ENCODE measurements at places on chromosomes 2 and 18.

GRCh38 chr2:194819367-194819766, 837.7 kb upstream of the SLC39A10 start:
- DNase-seq, result no peak

DNA sequence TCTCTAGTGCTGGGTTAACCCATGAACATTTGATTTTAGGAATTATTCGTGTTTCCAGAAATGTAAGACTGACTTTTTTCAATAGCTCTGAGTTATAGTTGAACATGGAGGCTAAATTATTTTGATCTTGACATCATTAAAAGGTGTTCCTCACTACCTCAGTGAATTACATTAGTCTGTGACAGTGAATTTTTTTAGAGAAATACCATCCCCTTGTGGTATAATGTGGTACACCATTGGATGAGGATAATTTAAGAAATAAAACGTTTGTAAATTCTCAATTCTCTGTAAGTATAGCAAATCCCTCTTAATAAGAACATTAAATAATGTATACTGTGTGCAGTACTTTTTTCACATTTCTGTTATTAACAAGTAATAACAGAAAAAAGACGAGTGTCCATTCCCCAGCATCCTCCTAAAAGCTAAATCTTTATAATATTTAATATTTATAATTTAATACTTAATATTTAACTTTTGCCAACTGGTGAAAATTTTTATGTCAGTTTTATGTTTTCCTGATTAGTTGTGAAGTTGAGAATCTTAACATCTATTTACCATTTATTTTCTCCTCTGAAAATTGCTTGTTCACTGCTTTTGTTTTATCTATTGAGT, 70.3 kb upstream of the CWC22 start:
- no peak for DNase-seq

GRCh38 chr2:216445501-216445900, 33.2 kb downstream of the SMARCAL1 start:
- no peak for DNase-seq

DNA sequence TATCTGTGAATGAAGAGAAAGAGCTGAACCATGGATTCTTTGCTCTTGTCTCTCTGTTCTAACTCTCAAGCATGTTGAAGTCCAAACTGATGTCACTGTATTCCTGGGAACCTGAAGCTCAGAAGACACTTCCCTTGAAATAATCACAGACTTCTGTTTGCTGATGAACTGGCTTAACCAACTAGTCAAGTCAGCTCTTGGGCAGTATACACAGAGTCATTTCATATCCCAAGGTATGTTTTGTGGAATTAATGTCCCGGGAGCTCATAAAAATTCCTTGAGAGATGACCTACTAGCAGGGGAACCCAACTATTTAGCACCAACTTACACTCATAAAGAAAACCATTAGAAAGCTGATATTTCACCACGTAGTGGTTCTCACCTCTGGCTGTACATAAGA, 156.6 kb downstream of the NR4A2 start:
- no peak for DNase-seq

DNA sequence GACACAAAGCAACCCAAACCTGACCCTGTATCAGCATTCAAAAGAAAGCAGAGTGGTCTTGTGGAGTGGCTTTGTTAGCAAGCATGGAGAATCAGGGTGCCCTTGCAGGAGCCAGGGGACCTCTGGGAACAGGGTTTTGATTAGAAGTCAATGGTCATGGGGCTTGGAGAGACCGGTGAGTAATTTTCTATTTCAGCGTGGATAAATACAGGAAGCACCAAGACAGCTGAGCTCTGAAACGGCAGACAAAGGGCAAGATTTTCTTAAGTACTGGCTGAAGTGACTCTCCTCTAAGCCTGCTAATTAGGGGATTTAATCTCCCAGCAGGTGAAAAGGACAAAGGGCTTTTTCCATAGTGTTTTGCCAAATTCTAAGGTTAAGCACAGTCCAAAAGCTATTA, 78.0 kb upstream of the GAREM1 start:
- no peak for DNase-seq

DNA sequence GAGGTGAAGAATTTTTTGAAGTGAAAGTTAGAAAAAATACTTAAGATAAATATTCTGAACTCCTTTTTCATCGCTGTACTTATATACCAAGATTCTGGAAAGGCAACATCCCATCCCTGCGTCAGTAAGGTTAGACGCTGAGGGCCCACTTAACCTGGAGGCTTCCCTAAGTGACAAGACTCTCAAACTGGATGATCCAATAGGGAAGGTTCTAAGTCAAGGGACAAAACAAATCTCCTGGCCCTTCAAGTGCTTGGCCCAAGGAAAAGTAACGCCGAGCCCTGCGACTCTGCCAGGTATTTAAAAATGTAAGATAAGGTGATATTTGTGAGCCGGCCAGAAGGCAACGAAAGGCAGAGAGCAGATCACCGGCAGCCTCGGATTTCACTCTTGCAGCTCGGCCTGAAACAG, 1.3 kb downstream of the STK39 start:
- DNase-seq, result no peak

- DNase-seq, result no peak
Measured at GRCh38 chr2:149219856-149220255, 110.5 kb upstream of the LYPD6 start.

- DNase-seq, result no peak
Measured at GRCh38 chr2:216735668-216736067, 40.3 kb upstream of the IGFBP5 start.

DNA sequence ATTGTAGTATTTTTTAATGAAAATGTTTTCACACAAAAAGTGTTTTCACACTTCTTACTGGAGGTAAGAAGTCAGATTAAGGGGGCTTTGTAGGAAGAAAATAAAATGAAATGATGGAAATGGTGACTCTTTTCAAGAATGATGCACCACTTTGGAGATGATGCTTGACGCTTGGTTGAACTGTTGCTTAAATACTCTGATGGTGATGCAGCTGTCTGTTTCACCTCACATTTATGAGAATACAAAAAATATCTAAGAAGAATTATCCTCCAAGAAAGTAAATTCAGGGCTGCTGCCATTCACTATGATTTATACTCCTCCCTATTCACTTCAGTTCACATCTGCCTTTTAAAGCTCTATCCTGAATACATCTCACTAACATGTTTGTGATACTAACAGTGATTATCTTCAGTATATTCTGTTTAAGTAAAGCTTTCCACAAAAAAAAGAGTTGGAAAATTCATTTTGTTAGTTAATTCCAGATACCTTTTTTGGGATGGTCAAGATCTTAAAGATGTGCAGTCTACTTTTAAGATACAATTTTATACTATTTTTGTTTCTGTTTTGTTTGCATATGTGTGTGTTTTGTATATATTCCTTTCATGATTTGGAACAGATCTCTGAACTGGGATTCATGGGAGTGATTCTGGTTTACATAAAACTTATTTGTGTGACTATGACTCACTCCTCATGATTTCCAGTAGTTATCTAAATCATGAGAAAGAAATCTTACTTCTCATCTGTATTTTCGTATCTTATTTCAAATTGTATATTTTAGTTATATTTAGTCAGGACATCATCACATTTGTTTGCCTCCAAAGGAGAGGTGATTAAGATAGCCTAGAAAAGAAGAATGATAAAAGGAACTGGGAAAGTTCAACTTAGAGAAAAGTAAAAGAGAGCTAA, 53.1 kb downstream of the SLC39A10 start:
- DNase-seq, result no peak

DNA sequence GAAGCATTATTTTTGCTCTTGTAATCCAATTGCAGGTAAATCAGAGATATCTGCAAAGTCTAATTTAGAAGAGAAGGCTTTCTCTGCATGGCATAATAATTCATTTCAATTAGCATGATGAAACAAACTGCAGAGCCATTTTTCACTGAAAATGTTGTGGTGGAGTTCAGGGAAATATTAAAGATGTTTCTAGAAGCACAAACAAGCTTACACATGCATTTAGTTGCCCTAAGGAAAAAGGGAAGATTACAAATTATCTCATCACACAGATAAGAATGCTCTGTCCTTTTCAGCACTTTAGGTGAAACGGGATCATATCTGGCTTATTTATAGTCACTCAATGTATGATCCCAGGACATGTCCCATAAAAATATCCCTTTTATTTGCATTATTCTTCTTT, 252.1 kb upstream of the TANK start:
- DNase-seq, result no peak

- no peak for DNase-seq
Measured at GRCh38 chr2:215059724-215060123, 78.7 kb downstream of the ABCA12 start.

- no peak for DNase-seq
Measured at GRCh38 chr2:43265001-43265400, 38.6 kb upstream of the ZFP36L2 start.

DNA sequence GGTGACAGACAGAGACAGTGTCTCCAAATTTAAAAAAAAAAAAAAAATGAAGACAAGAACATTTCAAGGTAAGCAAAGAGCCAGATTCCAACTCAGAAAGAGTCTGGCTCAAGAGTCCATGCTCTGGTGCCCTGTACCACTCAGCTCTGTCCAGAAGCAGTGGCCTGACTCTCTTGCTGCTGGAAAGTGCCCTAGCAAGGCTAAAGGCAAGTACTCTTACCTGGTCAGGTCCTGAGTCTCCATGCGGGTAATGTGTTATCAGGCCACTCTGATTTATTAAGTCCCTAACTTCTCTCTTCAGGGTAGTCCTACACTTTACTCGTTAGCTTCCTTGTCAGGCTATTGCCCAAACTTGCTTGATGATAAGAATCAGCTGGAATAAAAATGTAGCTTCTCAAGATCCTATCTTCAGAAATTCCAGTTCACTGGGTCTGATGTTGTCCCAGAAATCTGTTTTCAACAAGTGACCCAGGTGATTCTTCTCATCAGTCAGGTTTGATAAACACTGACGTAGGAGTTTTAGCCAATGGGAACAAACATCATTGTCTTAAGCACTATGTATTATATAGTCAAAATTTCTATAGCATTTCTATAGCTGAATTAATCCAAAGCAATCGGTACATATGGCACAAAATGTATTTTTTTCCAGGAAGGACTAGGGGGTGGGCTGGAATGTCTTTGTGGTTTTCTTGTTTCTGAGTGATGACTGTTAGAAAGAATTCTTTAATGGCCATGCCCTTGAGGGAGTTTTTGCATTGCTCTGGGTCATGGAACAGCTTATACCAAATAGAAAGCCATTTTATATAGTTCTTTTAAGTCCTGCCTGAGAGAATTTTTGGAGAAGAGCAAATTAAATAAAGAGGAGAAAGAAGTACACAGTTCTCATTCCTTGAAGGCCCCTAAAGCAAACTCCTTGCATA, 139.9 kb upstream of the DNMT3A start:
- DNase-seq, result no peak

- no peak for DNase-seq
Measured at GRCh38 chr2:118046634-118047210, 32.9 kb upstream of the CCDC93 start.

DNA sequence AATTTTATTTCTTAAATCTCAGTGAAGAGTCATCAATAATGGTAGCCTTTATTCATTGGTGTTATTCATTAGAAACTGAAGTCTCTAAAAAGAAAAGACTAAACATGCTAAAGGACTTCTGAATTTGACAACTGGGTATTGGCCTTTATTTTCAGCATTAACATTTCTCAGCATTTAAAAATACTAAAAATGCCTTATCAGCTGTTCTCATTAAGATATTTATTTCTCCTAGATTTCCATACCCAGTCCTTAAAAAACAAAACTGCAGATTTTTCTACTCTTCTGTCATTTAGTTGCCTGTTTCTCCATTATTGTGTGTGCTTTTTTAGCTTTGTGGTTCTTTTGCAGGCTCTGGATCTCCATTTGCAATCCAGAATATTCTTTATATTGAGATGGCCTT, 31.2 kb upstream of the METAP1D start:
- DNase-seq, result no peak

DNA sequence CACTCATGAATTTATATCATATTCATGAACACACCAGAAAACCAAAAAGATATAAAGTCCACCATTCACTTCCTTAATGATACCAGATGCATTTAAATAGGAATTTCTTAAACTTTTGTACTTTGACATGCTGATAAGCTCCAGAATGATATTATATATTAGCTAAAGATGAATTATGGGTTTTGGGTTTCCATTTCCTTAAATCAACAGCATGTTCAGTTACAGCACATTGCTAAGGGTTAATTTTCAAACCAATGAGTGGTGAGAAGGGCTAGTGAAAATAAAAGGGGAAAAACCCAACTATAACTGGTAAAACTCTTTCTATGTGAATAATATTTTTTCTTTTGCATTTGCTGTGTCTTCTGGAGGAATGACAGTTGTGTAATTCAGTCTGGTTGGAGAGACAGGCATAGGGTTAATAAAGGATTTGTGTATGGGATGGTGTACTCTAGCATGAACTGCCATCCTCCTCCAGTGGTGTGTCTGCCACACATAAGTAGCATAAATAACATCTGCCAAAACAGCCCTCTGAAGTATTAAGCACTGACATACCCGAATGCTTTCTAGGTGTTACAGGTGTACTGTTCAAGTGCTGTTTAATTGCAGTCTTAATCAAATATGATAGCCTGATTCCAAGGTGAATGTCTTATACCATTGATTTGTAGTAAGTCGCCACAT, 19.3 kb upstream of the CPS1 start:
- DNase-seq, result no peak

GRCh38 chr2:127313406-127313805, 19.5 kb upstream of the ERCC3 start:
- no peak for DNase-seq

- no peak for DNase-seq
Measured at GRCh38 chr18:9760641-9761040, 52.5 kb downstream of the RAB31 start.

- no peak for DNase-seq
Measured at GRCh38 chr2:146124741-146125140, 1604.8 kb upstream of the ZEB2 start.

DNA sequence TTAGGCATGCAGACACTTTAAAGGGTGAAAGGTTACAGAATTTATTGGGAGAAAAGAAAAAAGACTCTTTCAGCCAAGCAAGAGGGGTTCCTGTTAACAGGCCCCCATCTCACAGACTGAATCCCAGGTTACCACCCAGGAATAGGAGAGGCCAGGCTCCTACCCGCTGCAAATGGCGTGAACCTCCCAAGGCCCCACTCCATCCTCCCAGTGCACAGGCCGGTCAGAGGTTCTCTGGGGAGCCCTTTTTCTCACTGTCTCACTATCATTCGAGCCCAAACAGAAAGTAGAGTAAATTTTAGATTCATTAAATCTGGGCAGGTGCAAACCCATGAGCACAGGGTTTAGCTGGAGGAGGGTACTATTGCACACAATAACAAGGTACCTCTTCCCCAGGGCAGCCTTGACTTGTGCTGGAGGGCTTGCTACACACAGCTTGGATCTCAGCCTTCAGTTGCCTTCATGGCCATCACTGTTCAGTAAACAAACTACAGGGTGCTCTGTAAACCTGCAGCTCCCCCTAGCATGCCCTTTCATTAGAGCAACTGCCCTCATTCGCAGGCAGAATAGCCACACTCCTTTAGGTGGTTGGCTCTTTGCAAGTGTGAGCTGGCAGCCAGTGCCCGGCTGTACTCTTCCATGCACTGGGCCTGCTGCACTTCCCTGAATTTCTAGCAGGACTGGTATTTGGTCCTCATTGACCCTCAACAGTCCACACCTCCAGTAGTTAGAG, 7.3 kb upstream of the PLEK start:
- DNase-seq, result no peak

- DNase-seq, result no peak
Measured at GRCh38 chr2:54685263-54685775, 38.1 kb upstream of the EML6 start.

Data from CD4-positive, alpha-beta T cell (primary cell).